ENCODE measurements at places on chromosomes 7 and 10.
A peak's percentile ranks its signal among the peaks of the same experiment; 100 is the strongest.

DNA sequence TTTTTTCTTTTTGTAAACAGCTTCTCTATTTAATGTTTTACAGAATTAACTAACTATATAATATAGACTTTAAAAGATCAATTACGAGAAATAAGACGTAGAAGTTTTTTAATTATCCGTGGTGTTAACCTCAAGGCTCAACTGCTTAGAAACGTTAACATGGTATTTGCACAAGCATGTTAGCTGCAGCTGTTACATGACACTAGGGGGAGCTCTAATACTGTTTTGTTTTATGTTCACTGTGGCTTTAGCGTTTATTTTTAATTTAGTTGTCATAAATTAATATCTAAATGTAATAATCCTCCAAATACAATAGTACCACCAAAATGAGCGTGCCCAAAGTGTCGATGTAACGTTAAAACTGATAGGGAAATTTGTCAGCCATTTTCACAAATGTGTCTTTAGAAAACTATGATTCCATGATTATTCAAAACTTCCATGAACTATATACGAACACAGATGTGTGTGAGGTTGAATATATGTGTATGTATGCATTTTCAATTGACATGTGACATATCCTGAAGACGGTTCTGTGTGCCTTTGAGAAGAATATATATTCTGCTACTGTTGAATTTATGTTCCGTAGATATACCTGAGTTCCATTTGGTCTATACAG is 828.8 kb upstream of the MBL2 start:
- DNase-seq, result no peak

- DNase-seq, result no peak
Measured at GRCh38 chr10:63542835-63543575, 21.8 kb downstream of the REEP3 start.

GRCh38 chr7:50146692-50147091 is 53.6 kb upstream of the ZPBP start:
- no peak for DNase-seq

- DNase-seq, result no peak
Measured at GRCh38 chr7:68688416-68689086, 909.7 kb upstream of the AUTS2 start.

DNA sequence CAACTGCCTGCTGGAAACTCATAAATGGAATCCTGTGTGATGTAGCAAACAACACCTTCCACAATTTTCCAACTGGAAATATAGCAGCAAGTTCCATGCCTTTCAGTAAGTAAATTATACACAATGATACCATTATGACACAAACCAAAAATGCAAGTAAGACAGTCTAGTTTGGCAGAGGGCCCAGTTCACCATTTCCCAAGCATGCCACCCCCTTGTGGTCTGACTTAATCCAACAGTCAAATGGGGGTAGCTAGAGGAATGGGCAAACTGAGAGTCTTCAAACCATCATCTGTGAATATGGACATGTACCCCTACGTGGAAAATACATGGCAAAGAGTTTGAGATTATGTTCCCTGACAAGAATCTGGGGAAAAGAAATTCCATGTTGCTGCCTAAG is 137.6 kb upstream of the VWC2 start:
- no peak for DNase-seq

DNA sequence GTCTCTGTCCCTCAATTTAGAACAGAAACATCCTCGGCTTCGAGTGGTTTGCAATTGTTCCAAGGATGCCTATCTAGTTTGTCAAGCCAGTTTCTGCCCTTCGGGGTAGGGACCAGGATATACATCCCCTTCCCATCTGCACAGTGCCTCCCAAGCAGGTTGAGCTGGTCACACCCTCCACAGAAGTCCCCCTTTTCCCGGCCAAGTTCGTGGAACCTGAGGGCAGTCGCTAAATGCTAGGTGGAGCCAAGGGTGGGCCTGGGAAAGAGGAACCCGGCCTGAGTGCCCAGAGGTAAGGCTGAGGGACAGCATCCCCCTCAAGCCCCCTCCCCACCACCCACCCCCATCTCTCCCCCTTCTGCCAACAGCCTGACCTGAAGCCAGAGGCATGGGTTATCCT is 62.4 kb upstream of the NANOS1 start:
- no peak for DNase-seq

DNA sequence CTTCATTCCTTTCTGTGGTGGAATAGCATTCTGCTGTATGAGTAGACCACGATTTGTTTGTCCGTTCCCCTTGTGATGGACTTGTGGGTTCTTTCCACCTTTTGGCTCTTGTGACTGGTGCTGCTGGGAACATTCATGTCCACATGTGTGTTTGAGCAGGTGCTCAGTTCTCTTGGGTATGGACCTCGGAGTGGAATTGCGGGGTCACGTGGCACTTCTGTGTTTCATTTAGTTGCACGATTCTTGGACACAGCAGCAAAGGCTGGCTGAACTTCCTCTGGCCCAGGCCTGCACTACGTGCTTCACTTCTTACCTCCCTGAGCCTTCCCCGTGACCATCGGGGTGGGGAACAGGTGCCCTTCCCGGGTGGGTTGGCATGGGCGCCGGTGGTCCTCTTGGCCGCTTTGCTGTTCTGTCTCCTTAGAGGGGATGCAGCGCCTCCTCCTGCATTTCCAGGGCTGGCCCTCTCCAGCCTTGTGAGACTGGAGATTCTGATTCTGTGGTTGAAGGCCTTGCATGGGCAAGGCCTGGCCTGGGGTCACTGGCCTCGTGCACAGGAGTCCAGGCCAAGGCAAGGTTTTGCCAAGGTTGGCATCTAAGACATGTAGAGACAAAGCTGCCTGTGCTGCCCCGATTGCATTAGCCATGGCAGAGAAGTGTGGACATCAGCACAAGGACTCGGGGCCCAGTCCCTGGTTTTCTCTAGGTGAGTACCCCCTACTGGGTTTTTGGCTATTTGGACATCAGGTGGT is 25.1 kb downstream of the DOCK1 start:
- DNase-seq, result no peak

GRCh38 chr7:12327922-12328321 is 75.7 kb downstream of the VWDE start:
- no peak for DNase-seq

DNA sequence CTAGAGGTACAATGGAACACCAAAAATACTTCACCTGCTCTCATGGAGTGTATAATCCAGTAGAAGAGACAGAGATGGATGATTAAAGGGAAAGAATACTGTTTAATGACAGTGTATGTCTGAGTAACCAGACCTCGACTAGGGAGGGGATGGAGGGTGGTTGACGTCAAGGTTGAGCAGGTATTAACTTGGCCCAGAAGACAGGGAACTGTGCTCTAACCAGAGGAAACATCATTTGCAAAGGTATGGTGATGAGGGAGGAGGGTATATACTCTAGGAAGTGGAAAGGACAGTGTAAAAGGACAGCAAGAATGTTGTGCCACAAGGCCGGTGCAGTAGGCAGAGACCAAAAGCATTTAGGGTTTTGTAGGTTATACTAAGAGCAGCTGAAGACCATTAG is 2.9 kb downstream of the MIOS start:
- no peak for DNase-seq

DNA sequence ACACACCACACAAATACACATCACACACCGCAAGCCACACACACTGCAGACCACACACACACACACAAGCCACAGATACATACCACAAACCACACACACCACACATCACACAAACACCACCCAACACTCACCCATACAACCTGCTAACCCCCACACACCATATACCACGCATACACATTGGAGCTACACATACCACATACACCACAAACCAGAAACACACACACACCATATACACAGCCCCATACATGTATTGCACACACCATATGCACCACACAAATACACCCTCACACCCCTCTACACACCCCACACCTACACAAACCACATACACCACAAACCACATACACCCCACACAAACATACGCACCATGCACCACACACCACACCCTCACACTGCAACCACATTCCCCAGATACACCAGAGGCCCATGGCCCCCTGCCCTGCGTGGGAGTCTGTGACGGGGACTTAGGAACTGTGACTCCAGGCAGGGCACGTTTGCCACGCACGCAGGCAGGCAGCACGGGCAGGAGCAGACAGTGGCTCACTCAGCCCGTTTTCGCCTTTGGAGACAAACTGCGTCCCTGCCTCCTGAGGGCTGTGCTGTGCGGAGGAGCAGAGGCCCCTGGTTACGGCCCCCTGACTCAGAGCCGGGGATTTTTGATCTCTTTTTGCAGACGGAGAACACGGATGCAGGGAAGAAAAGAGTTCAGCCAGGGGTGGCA is 52.6 kb downstream of the TMEM209 start:
- no peak for DNase-seq

- DNase-seq, result no peak
Measured at GRCh38 chr10:32151871-32152270, 95.6 kb upstream of the KIF5B start.

- DNase-seq, result no peak
Measured at GRCh38 chr7:101547916-101548661, 81.0 kb downstream of the MYL10 start.

DNA sequence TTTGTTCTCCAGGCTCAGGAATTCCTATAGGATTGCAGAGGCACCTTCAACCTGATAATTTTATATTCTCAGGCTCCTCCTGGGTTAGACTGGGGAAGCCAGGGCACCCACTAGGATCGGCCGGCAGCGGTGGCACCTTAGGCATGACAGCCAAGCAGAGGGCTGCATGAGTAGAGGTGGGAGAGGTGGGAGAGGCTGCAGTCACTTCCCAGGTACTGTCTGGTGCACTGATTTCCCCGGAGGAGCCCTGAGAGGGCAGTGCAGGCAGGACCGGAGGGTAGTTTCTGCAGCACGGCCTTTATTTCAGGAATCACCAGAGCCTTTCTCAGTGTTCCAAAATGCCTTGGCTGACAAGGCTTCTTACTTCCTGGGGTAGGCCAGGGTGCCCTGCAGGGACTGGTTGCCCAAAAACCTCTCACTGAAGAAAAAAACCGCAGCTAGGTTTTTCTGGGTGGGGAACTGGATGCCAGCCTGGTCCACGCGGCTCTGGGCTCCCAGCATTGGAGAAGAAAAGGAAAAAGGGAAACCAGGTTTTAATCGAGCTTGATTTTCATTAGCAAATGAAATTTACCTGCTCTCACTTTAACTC is 3.6 kb upstream of the HOXA13 start:
- DNase-seq, result no peak

DNA sequence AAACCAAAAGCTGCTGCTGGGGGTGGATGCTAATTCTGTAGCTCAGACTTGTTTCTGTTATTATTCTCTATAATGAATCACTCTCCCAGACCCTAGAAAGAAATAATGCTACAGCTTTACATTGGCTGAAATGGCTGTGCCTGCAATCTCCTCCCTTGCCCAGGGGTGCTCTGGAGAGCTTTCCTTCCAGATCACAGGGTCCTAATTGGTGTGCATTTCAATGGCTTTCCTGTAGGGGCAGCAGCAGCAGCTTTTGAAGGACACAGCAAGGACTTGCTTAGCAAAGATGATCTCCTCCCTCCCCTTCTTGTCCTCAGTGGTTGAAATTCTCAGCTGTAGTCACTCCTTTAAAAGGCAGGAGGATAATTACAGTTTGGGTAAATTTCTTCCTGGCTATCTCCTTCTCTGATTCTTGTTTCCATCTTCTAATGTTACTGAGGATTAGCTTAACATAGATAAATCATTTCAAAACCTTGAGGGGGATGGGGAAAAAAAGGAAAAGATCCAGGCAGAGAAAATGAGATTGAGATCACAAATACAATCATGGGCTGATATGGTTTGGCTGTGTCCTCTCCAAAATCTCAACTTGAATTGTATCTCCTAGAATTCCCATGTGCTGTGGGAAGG is 120.2 kb upstream of the CTTNBP2 start:
- no peak for DNase-seq

GRCh38 chr7:2180081-2180480 is 52.7 kb downstream of the MAD1L1 start:
- DNase-seq, result no peak

DNA sequence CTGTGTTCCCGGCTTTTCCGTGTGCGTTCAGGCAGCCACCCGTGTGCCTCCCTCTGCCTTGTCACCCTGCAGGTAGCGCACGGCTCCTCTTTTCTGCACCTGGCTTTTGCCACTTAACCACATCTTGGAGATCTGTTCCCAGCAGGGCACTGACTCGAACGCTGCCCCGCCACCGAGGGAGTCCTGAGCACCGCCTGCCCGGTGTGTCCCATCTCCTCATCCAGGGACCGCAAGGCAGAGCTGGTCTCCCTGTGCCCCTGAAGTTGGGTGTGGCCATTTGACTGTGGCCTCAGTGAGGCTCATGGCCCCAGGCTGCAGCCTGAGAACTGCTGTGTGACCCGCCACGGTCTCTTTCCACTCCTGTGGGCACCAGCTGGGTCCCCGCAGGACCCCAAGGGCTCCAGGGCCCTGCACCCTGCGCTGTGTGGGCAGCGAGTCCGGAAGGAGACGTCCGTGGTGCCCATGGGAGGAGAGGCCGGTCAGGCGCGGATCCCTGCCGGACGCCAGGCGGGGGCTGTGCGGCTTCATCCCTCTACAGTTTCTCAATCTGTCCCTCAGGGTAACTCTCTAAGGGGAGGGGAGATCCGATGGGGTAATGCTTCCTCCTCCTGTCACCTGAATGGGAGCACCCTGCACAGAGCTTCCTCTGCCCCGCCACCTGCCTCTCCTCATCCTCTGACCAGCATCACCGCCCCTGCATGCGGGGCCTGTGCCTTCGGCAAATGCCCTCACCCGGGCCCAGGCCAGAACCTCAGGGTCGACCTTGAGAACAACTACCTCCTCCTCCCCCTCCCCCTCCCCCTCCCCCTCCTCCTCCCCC is 1.8 kb upstream of the INTS1 start:
- DNase-seq, result no peak

- no peak for DNase-seq
Measured at GRCh38 chr10:45424668-45425404, 50.8 kb downstream of the ALOX5 start.

- DNase-seq, result peak; percentile 53
Measured at GRCh38 chr7:43758029-43758821, at the start of gene BLVRA. Gene BLVRA, plus strand, starts transcription at chr7:43758680. Its CDS starts 12,479 bp downstream, at chr7:43771159.

- DNase-seq, result no peak
Measured at GRCh38 chr7:151590850-151591771, 71.4 kb upstream of the RHEB start.

DNA sequence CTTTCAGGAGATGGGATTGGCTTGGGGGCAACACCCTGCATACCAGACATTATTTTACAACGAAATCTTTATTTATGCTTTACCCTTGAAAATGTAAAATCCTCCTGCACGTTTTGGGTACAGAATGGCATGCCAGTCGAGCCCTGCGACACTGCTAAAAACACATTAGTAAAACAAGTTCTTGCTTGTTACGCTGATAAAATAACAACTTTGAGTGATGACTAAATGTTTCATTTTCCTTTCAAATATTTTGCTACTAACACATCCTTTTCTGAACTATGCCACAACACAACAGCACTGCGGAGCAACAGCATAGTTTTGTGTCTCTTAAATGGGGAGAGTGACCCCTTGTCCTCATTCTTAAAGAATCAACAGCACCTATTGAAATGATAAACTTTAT is 76.0 kb upstream of the SEMA3D start:
- DNase-seq, result no peak

DNA sequence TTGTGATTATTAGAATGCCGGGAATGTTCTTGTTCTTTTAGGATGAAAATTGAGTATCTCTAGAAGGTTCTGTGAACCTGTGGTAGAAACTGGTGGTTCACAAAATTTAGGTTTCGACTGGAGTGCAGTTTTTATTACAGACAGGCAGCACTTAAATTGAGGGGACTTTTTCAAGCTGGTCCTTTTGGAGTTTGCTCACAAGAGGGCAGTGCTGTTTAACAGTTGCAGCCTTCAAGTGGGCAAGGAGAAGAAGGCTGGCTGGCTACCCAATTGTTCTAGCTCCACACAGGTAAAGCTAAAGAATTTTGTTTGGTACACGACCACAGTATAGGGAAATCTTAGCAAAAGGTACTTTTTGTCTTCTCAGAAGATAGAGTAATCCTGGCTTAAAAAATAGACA is 233.6 kb downstream of the SNX13 start:
- no peak for DNase-seq
